ENCODE measurements at places on chromosomes 11 and 22. TPM values are rescaled to one million over a fixed set of nuclear protein-coding genes. Genes with fewer than 3 reads are reported as not detected.

Gene CREBZF
- total RNA-seq = 34.2 TPM

Gene WNT11
- 3.7 TPM for total RNA-seq

Gene OR6A2
- not detected for total RNA-seq

Gene BTBD18
- not detected for total RNA-seq

Gene MYO7A
- not detected for total RNA-seq

Gene TOB2
- 24.2 TPM for total RNA-seq

Gene KMT2A
- total RNA-seq = 20.3 TPM

Gene KRTAP5-8
- total RNA-seq = not detected

Gene MRGPRE
- not detected for total RNA-seq

Gene SCN3B
- not detected for total RNA-seq

Gene ZNF280B
- 1.6 TPM for total RNA-seq

Gene GP1BB
- total RNA-seq = 11.2 TPM

Gene RIBC2
- total RNA-seq = 5.3 TPM

Gene XKR3
- total RNA-seq = not detected

Gene GVQW3
- total RNA-seq = 0.09 TPM

Gene BIRC3
- total RNA-seq = 12.6 TPM

Gene RASD2
- 0.10 TPM for total RNA-seq

Gene TMPRSS5
- 0.32 TPM for total RNA-seq

Gene ANO1
- total RNA-seq = not detected

Gene KDM4D
- 4.1 TPM for total RNA-seq

Gene DBX1
- not detected for total RNA-seq

Gene SLC5A4
- total RNA-seq = not detected

Gene DGCR6
- total RNA-seq = not detected

Gene CCDC116
- total RNA-seq = 0.07 TPM

Gene C11orf16
- total RNA-seq = not detected

Gene CPT1A
- total RNA-seq = 26.8 TPM

Gene NAV2
- 6.9 TPM for total RNA-seq

Gene MMP8
- not detected for total RNA-seq

Gene OR52E1
- total RNA-seq = not detected

Gene TRIM29
- 0.41 TPM for total RNA-seq

Gene CYP2D6
- not detected for total RNA-seq

All from Caki2 (cell line).